Stimulated activated CD4-positive, alpha-beta T cell treated with anti-CD3 and anti-CD28 coated beads, Interleukin-1b, Interleukin-23, amount 100 ng/mL, for 24 hours (primary cell): ENCODE measurements at places on chromosomes 3 and 15.

- DNase-seq, result no peak
These were observed 49.9 kb downstream of the SLC25A26 start for GRCh38 chr3:66270701-66271100.

DNA sequence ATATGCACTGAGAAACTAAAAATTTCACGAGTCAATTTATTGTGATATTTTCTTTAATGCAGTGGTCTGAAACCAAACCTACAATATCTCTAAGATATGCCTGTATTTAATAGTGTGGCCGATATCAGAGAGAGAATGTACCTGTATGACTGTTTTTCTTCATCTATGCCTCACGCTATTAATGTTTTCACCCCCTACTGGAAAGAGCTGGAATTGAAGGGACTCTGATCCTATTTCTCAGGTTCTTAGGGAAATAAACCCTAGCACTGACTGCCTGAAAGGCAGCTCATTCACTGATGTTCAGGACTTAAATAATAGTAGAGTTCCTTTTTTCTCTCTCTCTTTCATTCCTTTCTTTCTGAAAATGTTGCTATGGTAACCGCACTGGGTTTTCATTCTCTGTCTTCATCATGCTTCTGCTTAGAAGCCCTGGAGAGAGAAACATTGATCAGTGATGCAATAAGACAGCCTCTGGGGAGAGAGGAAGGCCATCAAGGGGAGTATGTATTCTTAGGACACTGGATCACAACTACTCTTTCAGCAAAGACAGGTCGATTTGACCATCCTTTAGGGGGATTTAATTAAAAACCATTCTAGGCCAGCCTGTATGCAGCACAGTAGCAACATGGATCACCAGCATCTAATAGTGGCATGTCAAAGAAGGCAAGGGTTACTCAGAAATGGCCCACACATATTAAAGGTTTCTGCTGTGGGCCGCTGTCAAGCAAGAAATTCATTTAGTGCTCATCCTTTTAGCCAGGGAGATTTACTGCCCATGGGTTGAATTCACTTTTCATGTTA lies 1135.7 kb downstream of the IGSF11 start:
- no peak for DNase-seq

GRCh38 chr3:49641921-49642707 lies 32.0 kb upstream of the APEH start:
- DNase-seq, result no peak

DNA sequence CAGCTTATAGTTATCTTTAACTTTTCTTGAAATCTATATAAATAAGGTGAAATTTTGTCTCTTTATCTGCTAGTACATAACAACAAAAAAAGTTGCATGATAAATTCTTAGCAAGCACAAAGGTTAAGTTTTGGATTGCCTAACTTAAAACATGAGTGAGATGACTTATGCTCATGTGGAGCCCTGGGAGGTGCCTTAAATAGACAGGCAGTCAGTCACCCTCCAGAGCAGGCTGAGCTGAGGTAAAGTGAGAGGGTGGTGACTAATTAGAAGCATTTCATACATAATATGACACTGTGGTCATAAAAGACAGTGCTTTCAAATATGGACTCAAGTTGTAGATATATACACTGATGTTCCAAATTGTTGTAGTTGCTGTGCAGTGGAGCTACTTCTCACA lies 14.6 kb upstream of the MME start:
- DNase-seq, result no peak

- DNase-seq, result no peak
These were observed 65.7 kb downstream of the SHQ1 start for GRCh38 chr3:72782521-72782920.

DNA sequence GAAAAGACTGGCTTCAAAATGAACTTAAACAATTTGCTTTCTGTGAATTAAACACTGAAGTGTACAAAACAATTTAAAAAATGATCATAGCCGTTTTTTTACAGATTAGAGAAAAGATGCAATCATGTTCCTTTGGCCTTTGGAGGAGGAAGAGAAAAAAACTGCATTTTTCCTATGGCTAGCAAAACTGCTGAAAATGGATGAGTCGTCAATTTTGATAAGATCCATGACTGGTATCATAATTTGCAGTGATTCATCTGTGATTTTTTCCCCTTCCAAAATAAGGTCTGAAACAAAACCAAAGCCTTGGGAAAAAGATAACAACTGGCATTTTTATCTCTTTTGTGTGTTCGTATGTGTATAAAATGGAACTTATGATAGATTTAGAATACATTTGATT lies 255.6 kb upstream of the SATB1 start:
- DNase-seq, result no peak

DNA sequence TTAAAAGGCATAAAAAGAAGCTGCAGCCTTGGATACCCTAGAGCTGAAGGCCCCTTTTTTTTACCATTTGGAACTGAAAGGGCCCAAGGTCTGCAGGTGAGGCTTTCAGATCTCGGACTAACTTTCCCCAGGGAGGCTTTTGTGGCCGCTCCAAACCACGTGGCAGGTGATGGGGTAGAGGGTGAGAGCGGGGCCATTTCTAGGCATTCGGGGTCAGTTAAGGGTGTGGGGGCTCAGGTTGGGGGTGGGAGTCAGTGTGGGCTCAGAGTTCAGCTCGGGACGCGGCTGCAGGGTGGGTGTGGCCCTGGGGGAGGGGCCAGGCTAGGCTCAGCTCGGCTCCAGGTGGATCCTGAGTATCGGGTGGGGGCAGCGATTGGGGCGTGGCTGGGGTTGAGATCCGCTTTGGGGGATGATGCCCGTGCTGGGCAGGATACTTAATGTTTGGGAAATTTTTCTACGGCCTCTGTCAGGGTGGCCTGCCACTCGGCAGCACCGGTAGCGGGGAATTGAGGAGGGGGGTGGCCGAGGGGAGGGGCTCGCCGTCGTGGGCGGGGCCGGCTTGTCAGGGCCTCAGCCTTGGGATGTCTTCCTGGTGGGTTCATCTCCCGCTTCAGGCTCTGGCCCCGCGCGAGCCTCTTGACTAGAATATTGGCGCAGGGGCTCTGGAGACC lies 2.5 kb downstream of the KLF13 start:
- no peak for DNase-seq

DNA sequence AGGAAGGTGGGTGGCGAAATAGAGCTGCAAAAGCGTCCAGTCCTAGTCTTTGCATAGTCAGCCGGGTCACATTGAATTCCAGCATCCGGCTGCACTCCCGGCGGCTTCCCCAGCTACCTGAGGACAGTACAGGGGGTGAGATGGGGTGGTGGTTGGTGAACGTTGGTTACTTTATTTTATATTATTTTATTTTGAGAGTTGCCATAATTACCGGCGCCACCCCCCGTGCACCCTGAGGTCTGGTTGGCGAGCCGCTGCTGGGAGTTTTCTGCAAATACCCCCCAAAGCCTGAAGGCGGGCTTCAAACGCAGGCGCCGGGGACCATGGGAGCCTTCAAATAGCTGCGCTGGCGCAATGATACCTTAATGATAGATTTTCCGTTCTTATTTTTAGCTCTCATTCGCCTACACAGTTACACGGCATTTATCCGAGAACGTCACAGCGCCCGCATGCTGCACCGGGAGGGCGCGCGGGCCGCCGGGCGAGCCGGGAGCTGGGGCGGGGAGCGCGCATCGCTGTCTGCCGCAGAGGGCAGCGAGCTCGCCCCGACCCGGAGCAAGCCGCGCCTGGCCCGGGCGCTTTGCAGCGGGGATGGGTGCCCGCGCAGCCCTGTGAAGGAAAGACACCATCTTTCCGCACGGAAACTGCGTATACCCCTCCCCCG lies 756 bp upstream of the RASGRF1 start:
- DNase-seq, result no peak

- no peak for DNase-seq
These were observed 1.0 kb upstream of the PXK start for GRCh38 chr3:58331593-58332152.

- DNase-seq, result no peak
These were observed 75.8 kb upstream of the LEKR1 start for GRCh38 chr3:156750191-156750873.

- no peak for DNase-seq
These were observed 20.6 kb upstream of the RBM5 start for GRCh38 chr3:50068134-50068533.

- DNase-seq, result no peak
These were observed 3.5 kb upstream of the SHISA5 start for GRCh38 chr3:48507256-48508061.

DNA sequence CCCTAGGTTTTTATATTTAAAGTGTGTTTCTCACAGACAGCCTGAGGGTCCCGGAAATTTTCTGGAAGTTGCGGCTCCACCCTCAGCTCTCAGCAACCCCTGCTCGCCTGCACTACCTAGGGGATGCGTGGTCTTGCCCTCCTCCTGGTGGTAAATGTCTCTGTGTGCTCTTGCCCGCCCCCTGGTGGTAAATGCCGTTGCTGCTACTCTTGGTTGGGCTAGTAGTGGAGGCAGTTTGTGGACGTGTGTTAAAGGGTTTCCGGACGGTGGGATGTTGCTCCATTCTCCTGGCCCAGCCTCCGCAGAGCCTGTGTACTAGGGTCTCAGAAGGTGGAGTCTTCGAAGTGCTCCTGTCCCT lies 27.4 kb downstream of the STOML1 start:
- DNase-seq, result peak; percentile 89

- no peak for DNase-seq
These were observed 120.8 kb downstream of the ARPP21 start for GRCh38 chr3:35760146-35760545.

DNA sequence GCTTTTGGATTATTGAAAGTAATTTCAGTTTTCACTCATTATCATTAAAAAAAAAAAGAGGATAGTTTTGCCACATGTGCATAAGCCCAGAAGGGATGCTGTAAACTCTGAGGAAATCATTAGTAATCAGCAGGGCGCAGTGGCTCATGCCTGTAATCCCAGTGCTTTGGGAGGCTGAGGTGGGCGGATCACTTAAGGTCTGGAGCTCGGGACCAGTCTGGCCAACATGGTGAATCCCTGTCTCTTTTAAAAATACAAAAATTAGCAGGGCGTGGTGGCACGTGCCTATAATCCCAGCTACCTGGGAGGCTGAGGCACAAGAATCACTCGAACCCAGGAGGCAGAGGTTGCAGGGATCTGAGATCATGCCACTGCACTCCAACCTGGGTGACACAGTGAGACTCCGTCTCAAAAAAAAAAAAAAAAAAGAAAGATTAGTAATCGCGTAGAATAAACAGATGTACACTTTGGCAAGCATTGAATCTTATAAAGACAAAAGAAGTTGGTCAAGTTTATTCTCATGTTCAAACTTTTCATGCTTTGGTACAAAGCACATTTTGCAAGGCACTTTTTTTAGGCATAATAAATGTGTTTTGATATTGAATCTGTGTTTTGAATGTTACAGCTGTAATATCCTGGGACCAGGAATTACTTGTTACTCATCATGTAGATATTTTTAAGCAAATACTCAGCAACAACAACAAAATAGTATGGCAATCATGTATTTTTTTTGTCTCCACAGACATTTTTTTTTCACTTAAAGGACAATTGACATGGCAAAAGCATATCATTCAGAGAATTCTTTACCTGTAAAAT lies 93.2 kb upstream of the AGTR1 start:
- DNase-seq, result no peak

GRCh38 chr3:128435058-128435457 lies 31.6 kb downstream of the DNAJB8 start:
- no peak for DNase-seq

DNA sequence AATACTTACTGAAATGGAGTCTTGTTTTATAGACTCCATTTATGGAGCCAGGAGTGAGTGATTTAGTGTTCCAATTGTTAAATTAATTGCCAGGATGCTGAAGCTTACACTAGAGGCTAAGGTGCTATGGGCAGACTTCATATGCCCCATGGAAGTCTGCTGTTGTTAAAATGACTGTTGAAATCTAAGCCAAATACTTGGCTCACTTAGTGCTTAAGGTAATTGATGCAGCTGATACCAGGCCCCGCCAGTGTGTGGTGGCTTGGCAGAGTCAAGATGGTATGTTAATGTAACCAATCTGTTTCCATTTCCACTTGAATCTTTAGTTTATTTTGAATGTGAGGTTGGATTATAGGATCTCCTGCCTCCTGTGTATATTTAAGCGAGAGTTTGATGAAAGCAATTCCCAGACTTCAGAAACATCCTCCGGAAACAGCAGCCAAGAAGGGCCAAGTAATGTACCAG lies 187.1 kb downstream of the ITPR1 start:
- no peak for DNase-seq

DNA sequence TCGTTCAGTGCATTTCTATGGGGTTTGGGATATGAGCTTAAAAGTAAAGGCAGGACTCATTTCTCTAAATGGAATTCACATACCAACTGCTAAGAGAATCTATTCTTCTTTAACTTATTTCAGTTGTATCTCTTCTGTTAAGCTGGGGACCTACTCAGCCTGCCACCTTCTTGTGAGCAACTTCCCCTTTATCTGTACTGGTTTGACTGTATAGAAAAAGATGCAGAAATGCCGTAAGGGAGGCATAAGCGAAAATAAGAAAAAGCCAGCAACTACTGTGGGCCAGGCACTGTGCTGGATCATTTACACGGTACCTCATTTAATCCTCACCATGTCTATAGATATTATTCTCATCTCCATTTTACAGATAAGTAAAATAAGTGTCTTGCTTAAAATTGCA lies 38.4 kb downstream of the RBMS3 start:
- no peak for DNase-seq

DNA sequence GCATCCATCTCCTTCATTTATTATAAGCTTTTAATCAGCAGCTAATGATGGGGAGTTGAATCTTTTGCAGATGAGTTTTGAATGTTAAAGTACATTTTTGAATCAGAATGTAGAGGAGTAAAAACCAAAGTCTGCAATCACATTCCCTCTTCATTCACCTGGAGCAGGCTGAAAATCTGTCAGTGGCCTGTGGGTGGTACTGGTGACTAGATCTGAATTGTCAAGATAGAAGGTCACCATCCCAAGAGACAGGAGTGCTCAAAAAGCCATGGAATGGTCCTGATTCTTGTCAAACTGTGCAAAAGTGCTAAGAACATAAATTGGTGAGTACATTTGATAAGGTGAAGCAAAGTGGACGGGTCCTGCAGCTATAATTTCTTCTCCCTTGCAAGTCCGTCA lies 881.3 kb upstream of the NR2F2 start:
- DNase-seq, result no peak

GRCh38 chr3:123353850-123354233 lies 95.0 kb downstream of the ADCY5 start:
- no peak for DNase-seq

GRCh38 chr3:142846779-142847577 lies 41.9 kb downstream of the PCOLCE2 start:
- DNase-seq, result no peak

GRCh38 chr3:8070011-8070410 lies 431.6 kb upstream of the LMCD1 start:
- DNase-seq, result no peak

DNA sequence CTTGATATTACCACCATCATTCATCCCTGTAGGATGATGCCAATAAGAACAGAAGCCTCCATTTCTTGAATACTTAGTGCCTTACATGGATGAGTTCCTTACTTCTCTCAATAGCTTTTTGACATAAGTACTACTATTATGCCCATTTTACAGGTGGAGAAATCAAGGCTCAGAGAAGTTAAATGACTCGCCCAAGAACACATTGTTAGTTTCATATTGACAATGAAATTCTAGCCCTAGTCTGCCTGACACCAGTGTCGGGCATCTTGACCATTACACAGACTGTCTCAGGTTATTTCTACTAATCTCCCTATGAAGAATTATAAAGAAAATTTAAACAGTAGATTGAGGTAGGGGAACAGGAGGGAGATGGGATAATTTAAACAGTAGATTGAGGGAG lies 52.5 kb upstream of the ARL8B start:
- DNase-seq, result no peak

GRCh38 chr15:60020736-60021135 lies 16.6 kb downstream of the FOXB1 start:
- DNase-seq, result no peak
